ENCODE measurements at places on chromosomes 6 and 20.

GRCh38 chr6:139917951-139918630, 543.6 kb upstream of the CITED2 start:
- no peak for DNase-seq

DNA sequence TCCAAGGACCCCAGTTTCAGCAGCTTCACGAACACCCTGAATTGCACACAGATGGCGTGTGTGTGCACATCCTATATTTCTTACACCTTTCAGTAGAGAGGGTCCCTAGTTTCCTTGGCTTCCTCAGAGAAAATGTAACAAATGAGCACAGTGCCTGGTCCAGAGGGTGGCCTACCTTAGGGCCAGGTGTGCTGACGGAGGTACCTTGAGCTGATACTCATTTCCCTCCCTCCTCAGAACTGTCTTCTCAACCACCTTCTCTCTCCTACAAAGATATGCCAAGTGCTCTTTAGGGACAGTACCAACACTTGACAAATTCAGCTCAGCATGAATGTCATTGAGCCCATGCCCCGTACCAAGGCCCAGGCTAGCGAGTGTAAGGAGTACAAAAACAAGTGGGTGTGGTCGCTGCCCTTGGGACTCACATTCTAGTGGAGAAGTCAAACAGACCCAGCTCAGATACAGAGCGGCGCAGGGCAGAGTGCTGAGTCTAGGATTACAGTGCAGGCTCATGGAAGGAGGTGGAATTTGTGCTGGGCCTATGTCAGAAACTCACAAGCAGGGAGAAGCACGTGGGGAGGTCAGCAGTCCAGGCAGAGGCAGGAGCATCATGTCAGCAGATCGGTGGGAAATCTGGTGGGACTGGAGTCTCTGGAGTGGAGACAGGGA, 9.6 kb upstream of the BPHL start:
- no peak for DNase-seq

- no peak for DNase-seq
Measured at GRCh38 chr6:139409026-139409425, 34.6 kb upstream of the CITED2 start.

GRCh38 chr6:97214671-97215070, 68.3 kb downstream of the MMS22L start:
- no peak for DNase-seq

DNA sequence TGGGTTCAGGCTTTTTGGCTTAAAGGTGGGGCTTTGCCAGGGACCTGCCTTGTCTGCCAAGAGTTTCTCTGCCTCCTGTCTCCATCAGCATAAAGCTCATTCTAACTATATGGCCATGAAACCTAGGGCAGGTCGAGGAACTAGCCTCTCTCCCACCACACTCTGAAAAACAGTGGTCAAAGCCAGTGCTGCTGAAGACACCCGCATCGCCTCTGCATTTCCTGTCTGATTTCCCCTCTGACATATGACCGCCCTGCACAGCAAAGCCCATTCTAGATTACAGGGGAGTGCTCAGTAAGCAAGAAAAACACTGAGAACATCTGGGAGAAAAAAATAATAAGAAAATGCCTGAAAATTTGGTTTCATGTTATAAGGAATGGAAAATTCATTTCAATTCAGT, 573.6 kb downstream of the PRKN start:
- no peak for DNase-seq

DNA sequence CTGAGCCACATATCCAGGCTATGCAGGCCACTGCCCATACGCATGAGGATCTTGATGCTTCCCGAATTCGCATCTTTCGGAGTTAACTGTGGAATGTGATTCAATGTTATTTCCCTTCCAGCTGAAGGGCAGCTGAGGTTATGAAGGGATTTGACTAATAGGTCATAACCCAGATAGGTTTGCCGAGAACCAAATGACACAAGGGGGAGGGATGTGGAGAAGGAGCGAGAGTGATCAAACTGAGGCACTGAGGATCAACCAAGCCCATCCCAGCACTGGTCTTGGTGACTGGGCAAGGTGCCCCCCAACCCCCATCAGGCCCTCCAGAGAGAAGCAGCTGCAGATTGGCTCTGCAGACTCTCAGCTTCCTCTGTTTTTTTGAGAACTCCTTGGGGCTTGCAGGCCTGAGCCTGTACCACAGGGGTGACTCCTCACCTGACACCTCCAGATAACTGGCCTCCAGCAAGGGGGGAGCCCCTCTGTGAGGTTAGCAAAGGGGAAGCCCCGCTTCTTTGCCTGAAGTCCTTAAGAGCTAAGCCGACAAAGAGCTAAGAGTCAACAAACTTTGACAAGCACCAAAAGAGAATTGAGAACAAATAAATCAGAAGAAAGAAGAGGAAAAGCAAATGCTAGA, 185.9 kb downstream of the PDE7B start:
- no peak for DNase-seq

DNA sequence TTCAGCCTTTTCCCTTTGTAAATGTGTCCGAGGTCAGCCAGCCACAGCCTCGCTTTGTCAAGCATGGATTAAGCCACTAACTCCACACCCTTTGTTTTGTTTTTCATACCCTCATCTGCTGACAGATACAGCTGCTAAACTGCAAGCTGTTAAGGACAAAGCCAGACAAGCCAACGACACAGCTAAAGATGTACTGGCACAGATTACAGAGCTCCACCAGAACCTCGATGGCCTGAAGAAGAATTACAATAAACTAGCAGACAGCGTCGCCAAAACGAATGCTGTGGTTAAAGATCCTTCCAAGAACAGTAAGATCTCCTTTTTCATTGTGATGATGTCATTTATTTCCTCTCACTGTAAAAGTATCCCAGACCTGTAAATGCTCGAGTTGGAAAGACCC, 269.3 kb downstream of the ARHGAP18 start:
- no peak for DNase-seq

DNA sequence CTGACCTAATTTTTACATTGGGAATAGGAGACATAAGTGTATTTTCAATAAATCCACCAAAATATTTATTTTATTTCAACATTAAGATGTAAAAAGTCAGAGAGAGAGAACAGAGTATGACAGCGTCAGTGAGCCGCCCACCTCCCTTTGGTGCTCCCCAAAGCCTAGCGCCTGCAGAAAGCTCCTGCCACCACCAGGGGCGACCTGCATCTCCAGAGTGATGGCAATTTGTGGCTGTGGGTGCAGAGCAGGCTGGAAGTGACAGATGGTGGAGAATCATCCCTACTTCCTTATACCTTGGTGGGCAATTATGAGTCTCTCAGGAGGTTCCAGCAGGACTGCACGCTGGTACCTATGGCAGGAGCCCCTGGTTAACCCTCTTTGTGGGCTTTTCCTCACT, 87.3 kb downstream of the PTPRT start:
- DNase-seq: no peak

DNA sequence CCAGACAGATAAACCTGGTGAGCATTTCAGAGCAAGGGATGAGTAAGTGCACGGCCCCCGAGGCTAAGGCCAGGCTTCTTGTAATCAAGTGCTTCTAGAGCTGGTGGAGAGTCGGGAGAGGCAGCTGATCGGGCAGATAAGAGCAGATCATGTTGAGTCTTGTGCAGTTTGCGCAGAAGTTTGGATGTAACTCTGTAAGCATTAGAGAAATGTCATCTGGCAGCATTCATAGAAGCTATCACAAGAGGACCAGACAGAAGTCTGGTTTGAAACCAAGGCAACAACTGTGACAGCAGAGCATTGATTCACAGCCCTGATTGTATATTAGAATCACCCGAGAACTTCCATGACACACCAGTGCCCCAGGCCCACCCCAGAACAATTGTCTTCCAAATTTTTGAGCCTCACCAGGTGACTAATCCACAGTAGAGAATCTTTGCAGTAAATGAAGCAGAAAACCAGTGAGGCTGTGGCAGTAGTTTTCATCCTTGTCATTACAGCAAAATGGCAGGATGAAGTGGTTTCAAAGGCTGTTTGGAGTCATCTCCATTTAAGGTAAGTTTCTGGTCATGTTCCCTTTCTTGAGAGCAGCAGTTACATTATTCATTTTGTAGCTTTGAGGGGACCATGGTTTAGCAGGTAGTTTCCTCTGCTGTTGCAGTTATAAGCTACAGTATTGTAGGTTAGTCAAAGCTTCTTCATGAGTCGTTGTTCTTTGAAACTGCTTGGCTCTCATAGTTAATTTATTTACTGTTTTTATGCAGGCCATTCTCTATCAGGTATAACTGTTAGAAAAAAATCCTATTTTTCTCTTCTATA, 84.1 kb downstream of the RNF217 start:
- no peak for DNase-seq

DNA sequence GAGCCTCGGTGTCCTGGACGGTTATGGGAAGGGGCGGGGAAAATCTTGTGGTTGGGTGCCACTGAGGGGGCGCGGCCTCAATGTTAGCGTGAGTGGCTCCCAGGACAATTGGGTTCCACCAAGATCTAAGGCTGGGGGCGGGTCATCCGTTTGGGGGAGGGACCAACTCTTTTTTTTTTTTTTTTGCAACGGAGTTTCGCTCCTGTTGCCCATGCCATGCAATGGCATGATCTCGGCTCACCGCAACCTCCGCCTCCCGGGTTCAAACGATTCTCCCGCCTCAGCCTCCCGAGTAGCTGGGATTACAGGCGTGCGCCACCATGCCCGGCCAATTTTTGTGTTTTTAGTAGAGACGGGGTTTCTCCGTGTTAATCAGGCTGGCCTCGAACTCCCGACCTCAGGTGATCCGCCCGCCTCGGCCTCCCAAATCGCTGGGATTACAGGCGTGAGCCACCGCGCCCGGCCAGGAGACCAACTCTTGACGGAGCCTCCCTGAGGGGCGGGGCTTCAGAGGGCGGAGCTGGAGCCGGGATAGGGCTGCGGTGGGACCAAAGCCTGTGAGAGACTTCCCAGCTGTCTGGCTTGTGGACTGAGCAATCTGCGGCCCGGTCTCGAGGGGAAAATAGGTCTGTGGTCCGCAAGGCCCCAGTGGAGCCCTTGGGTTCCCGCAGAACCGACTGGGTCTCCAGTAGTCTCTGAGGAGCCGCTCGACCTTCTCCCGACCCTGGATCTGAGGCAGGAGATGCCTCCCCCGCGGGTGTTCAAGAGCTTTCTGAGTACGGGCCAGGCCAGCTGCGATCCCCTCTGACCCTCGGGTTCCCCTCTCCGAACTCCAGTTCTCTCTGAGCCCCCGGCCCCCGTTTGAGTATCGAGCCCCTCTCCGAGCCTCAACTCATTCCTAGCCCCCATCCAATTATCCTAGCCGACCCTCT, 1.1 kb downstream of the SPAG4 start:
- no peak for DNase-seq

- DNase-seq: no peak
Measured at GRCh38 chr6:145602726-145603326, 132.5 kb downstream of the EPM2A start.

DNA sequence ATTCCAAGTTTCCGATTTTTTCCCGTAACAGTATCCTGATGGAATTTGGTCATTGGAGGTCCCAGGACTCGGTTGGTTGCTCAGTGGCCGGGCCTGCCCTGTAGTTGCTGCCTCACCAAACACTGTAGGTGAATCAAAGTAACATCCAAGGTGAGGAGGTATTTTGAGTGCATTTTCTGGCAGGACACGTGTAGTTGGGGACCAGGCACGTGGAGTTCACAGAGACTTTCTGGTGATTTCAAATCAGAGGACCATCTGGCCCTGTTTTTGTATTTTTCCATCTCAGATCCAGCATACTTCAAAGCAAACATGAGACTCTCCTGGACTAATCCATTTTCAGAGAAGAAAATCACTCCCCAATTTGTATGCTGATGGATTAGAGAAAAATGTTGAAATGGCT, 9.9 kb upstream of the DTD1 start:
- DNase-seq: no peak

- no peak for DNase-seq
Measured at GRCh38 chr6:6654599-6655575, 66.4 kb downstream of the LY86 start.

GRCh38 chr6:151275121-151275520, 35.4 kb downstream of the AKAP12 start:
- no peak for DNase-seq

GRCh38 chr6:118639054-118639964, 12.1 kb downstream of the CEP85L start:
- no peak for DNase-seq

- DNase-seq: no peak
Measured at GRCh38 chr6:101926149-101926925, 532.8 kb downstream of the GRIK2 start.

DNA sequence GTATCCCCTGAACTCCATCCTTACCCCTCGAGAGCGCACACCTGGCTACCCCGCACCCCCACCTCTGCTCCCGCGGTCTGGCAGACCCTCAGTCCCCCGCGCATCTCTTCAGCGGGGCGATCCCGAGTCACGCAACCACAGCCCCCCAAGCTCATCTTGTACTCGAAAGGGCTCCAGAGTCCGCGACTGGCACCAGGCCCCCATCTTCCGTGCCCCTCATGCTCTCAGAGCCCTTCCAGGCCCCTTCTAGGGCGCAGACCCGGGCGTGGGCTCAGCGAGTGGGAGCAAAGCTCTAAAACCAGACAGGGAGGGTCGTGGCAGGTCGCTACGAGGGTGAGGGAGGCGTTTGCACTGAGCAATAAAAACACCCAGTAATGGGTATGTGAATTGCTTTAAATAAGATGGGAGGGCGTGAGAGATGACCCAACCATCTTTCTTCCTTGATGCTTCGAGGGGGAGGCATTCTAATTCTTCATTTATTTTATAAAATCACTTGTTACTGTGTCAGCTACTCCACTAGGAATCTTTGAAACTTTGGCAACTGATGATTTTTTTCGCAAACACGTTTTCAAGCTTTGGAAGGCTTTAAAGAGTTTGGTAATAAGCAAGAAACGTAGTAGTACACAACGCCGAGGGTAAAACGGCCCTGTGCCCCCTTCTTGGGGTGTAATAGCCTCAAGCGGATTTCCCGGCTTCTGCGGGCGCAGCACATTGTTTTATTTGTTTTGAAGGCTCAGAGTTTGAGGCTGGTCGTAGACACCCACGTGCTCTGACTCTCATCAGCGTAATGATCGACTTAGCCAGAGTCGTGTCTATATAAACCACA, 42.6 kb upstream of the SUPT3H start:
- no peak for DNase-seq

DNA sequence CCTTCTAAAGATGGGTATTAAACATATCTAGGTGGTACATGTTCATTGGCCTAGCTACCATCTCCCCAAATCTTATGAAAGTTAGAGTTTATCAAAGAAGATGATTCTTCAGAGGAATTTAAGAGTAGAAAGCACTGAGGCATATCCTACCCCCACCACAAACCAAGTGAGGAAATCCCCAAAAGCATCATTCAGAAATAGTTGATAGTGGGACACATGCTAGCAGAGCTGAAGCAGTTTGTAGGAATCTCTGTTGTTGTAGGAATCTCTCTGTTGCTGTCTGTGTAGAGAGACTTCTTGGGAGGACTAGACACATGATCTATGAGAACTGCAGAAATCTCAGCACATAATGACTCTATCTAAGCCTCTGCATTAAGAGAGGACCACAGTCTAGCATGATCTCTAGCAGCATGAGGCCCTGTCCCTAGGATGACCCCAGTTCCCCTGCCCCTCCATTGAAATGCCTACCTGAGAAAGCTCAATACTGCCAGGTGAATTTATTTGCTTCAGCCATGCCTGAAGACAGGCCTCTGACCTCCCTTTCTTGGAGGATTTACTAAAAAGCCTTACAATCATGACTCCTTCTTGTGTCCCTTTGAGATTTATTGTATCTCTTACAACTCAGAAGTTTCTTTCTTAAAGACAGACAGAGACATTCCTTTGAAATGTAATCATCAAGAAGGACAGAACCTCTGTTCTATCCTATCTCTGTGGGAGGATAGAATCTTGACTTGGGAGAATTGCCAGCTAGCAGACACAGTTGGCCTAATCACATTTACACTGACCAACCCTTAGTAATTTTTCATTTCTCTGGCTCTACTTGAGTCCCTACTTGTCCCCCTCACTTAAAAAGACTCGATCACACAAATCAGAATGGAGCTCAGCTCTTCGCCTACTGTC, 582.4 kb downstream of the PHF3 start:
- no peak for DNase-seq

- DNase-seq: no peak
Measured at GRCh38 chr6:84107495-84107894, 73.9 kb downstream of the MRAP2 start.
